Naive thymus-derived CD8-positive, alpha-beta T cell (primary cell): ENCODE measurements at places on chromosomes 11 and 22.

DNA sequence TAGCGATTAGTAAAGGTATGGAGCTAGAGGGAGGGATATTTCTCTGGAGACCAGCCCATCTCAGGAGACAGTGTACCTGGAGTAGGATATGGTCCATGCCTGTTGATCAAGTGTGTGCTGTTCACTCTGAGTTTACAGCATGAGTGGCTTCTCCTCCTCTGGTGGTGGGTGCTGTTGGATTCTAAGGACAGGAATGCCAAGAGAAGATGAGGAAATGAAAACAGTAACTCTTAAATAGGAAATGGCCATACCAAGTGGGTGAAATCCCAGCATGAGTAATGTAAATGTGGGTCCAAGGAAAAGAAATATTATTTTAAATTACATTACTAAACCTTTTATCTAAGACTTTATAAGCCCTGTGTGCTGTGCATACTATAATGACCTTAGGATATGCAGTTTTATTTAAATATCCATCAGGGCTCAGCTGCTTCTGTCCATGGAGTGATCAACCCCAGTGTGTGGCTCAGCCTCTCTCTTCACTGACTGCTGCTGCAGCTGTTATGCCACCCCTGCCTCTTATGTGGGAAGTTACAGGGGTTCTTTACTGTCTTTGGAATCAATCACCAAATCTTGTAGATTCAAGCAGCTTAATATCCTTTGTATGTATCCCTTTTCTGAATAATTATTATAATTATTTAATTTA is 54.3 kb downstream of the FAT3 start:
- no peak for DNase-seq
- H3K4me3 ChIP-seq: no peak overlapping the region
- no peaks in the 10 kb centered on the region for H3K27me3 ChIP-seq

- H3K36me3 ChIP-seq: no peaks in the 10 kb centered on the region
- no peak for DNase-seq
- no peak overlapping the region for H3K4me3 ChIP-seq
- H3K27ac ChIP-seq: no peak overlapping the region
- H3K27me3 ChIP-seq: peaks cover 6% of the 10 kb centered on the region
These were observed 11.0 kb upstream of the EHF start for GRCh38 chr11:34609850-34610249.

GRCh38 chr11:111694851-111695250 is 71.3 kb downstream of the PPP2R1B start:
- H3K27ac ChIP-seq: no peak overlapping the region
- DNase-seq: no peak
- no peaks in the 10 kb centered on the region for H3K27me3 ChIP-seq
- H3K36me3 ChIP-seq: no peaks in the 10 kb centered on the region
- no peak overlapping the region for H3K4me3 ChIP-seq

DNA sequence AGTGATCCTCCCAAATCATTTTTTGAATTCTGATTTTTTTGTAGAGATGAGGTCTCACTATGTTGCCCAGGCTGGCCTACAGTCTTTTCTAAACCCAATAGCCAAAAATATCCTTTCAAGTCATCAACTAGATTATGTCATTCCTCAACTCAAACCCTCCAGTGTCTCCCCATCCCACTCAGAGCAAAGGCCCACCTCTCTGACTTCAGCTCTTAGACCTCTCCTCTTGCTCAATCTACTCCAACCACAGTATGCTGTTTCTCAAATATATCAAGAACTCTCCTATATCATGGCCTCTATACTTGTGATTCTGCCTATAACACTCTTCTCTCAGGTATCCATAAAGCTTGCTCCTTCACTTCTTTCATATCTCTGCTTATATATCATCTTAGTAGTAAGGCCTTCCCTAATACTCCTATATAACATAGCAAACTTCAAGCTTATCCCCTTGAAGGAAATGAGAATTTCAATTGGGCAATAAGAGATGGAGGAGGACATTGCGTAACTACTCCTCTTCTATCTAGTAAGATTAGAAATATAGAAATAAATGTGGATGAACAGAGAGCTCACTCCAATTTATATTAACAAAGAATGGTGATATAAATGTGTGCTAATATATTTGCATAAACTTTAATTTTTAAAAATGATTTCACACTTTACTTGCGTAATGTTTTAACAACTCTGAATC is 24.5 kb downstream of the DLG2 start:
- H3K36me3 ChIP-seq: no peaks in the 10 kb centered on the region
- no peak overlapping the region for H3K27ac ChIP-seq
- DNase-seq: no peak
- H3K4me1 ChIP-seq: no peaks in the 10 kb centered on the region

DNA sequence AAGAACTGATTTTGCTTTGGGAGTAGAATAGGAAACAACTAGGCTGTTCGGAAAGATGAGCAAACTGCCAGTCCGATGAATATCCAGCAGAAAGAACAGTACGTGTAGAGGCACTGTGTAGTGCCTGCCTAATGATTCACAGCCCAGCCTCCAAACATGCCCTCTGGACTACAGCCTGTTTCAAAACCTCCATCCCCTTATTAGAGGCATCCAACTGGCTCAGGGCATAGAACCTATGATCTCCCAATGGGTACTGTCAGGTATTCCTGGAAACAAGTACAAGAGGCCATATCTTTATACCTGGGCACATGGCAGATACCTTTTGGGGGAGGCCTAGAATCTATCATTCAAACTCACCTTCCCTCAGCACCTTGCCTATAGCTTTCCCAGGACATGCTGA is 4.9 kb downstream of the RRP8 start:
- H3K27me3 ChIP-seq: no peaks in the 10 kb centered on the region
- peaks cover 40% of the 10 kb centered on the region for H3K4me1 ChIP-seq
- peaks cover 75% of the 10 kb centered on the region for H3K36me3 ChIP-seq
- no peak overlapping the region for H3K27ac ChIP-seq

DNA sequence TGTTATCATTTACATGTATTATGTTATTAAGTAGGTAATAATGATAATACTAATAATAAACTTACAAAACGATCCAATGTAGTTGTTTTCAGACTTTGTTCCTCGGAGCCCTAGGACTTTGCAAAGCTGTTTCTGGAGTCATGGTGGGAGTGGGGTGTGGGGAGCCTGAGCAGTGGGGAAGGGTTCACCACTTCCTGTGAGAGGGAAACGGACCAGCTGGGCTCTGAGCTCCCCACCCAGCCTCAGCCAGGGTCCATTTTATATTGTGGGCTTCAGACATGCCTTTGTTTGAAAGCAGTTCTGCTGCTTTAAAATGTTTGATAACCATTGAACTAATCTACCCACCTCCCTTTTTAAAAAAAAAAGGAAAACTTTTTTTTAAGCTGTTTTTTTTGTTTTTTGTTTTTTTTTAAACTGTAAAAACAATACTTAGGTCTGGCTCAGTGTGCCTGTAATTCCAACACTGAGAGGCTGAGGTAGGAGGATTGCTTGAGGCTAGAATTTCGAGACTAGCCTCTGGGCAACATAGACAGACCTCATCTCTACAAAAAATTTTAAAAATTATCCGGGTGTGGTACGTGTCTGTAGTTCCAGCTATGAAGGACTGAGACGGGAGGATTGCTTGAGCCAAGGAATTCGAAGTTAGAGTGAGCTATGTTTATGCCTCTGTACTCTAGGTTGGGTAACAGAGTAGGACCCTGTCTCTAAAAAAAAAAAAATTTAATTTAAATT is 7.0 kb downstream of the SERPING1 start:
- no peak overlapping the region for H3K27ac ChIP-seq
- no peaks in the 10 kb centered on the region for H3K36me3 ChIP-seq
- no peak for DNase-seq
- peaks cover 6% of the 10 kb centered on the region for H3K27me3 ChIP-seq
- no peaks in the 10 kb centered on the region for H3K4me1 ChIP-seq
- H3K4me3 ChIP-seq: no peak overlapping the region

DNA sequence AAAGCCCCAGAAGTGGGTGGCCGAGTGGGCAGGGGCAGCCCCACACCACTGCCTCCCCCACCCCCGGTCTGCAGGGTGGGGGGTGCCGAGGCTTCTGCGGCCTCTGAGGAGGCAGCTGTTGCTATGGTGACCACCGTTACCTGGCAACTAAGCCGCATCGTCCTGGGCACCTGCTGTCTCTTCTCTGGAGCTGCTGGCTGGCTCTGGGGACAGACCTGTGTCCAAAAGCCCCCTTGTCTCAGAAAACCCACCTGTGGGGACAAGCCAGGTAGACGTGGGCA is 79.9 kb upstream of the PRR5 start:
- no peaks in the 10 kb centered on the region for H3K27me3 ChIP-seq
- no peak overlapping the region for H3K4me3 ChIP-seq
- DNase-seq: peak; percentile 72
- no peaks in the 10 kb centered on the region for H3K36me3 ChIP-seq
- peak overlapping the region; percentile 69 for H3K27ac ChIP-seq

DNA sequence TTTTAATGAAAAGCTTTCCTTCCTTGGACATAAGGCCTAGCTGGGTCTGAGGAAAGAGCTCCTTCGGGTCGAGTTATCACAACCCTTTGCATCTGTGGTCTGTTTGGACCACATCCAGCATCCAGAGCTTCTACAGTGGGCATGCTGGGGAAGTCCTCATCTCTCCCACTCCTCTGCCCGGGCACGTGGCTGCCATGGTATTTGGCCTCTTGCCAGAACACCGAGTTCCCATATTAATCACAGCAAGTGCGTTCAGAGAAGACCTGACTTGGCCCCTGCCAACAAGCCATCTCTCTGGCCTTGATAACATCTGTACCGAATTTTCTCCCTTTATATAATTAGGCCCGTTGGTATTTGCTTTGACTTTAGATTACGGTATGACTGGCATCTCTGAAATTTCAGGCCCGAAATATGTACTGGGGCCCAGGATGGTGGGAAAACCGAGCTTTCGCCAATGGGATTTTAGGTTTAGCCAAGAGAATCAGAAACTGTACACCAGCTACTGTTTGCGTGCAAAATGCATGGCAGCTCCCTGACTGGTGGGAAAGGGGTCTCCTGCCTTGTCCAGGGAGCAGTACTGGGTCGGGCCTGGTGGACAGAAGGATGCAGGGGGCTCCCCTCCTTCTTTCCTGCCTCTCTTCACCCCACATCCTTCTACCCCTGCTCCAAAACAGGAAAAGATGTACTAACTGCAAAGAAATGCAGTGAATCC is 90.0 kb downstream of the MICAL2 start:
- H3K27me3 ChIP-seq: no peaks in the 10 kb centered on the region
- H3K4me3 ChIP-seq: no peak overlapping the region
- no peak for DNase-seq
- H3K36me3 ChIP-seq: no peaks in the 10 kb centered on the region

GRCh38 chr11:124763156-124763947 is 1.3 kb upstream of the ESAM start:
- H3K27me3 ChIP-seq: peaks cover 31% of the 10 kb centered on the region
- H3K4me3 ChIP-seq: peak overlapping the region; percentile 96
- H3K27ac ChIP-seq: peak overlapping the region; percentile 88
- DNase-seq: peak; percentile 84
- H3K36me3 ChIP-seq: peaks cover 21% of the 10 kb centered on the region
- H3K4me1 ChIP-seq: peaks cover 30% of the 10 kb centered on the region

DNA sequence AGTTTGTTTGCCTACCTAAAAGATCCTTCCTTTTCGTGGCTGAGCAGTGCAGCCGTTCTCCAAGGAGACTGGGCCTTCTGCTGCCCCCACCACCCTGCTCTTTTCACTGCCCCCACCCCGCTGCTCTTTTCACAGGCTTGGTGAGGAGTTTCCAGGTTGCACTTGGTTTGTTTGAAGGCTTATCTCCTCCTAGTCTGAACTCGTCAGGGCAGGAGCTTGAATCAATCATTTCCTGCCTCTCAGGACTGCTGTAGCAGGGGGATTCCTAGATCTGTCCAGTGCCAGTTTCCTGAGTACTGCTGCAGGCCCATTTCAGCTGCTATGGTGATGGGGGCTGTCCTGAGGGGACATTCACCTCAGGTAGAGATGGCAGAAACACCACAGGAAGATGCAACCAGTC is 10.0 kb downstream of the MED15 start:
- peaks cover 80% of the 10 kb centered on the region for H3K4me1 ChIP-seq
- no peak for DNase-seq
- H3K4me3 ChIP-seq: peak overlapping the region; percentile 39
- no peaks in the 10 kb centered on the region for H3K27me3 ChIP-seq

- H3K4me3 ChIP-seq: no peak overlapping the region
- peak; percentile 18 for DNase-seq
- no peak overlapping the region for H3K27ac ChIP-seq
- no peaks in the 10 kb centered on the region for H3K4me1 ChIP-seq
These were observed 10.8 kb upstream of the OR51D1 start for GRCh38 chr11:4626207-4627099.

- no peaks in the 10 kb centered on the region for H3K36me3 ChIP-seq
- H3K27me3 ChIP-seq: peaks cover 28% of the 10 kb centered on the region
- H3K4me1 ChIP-seq: peaks cover 15% of the 10 kb centered on the region
- no peak overlapping the region for H3K27ac ChIP-seq
- peak; percentile 54 for DNase-seq
These were observed 703 bp downstream of the ABTB2 start for GRCh38 chr11:34356913-34357700.

DNA sequence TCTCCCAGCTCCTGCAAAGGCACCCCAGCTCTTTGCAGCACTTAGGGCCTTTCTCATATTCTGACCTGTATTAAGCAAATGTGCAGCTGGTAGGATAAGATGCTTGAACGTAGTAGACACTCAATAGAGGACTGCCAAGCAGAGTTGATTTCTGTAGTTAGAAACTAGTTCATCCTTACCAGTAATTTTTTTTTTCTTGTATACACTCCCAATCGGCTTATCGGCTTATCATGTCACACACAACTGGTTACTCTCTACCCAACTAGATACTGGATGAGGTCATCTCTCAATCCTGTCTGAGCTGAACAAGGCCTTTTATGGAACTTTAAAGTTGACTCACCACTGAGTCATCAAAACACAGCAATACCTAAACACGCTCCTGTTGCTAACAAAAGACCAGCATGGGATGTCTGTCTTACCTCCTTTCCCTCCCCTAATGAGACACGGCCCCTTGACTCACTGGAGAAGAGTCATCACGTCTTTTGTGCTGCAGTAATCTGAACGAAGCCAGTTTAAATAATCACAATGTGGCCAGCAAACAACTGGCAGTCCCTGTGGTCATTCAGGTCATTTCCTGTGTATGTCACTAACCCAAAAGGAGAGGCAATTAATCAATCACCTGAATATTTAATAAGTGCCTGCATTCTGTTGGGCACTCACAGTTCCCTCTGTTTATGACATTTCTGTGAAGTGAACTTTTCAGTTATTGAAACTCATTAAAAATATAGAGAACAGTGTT is 7.5 kb upstream of the WEE1 start:
- H3K36me3 ChIP-seq: peaks cover 15% of the 10 kb centered on the region
- H3K4me1 ChIP-seq: no peaks in the 10 kb centered on the region
- no peak for DNase-seq
- no peak overlapping the region for H3K27ac ChIP-seq
- H3K27me3 ChIP-seq: no peaks in the 10 kb centered on the region

- H3K4me3 ChIP-seq: peak overlapping the region; percentile 82
- peak overlapping the region; percentile 93 for H3K27ac ChIP-seq
- peaks cover 97% of the 10 kb centered on the region for H3K4me1 ChIP-seq
- DNase-seq: no peak
These were observed 13.2 kb downstream of the MYH9 start for GRCh38 chr22:36374603-36375024.

DNA sequence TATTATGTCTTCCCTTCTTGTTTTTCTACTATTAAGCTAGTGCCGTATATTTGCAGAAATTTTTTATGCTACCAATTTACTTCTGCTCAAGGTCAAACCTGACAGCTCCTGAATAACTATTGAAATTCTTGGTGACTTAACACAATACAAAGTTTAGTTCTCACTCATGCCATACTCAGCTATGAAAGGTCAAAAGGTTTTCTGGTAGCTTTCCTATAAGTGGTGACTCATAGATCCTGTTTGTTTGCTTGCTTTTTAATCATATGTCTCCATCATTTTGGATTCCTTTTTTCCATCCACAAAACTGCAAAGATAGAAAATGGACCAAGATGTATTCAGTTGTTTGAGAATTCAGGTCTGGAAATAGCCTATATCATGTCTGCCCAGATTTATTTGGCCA is 855.8 kb upstream of the LRRC4C start:
- no peak overlapping the region for H3K4me3 ChIP-seq
- no peak overlapping the region for H3K27ac ChIP-seq
- H3K4me1 ChIP-seq: no peaks in the 10 kb centered on the region
- H3K27me3 ChIP-seq: no peaks in the 10 kb centered on the region
- no peak for DNase-seq
- no peaks in the 10 kb centered on the region for H3K36me3 ChIP-seq
